ENCODE measurements at places on chromosomes 2 and 18. TPM values are rescaled to one million over a fixed set of nuclear protein-coding genes. Genes with fewer than 3 reads are reported as not detected.

DNA sequence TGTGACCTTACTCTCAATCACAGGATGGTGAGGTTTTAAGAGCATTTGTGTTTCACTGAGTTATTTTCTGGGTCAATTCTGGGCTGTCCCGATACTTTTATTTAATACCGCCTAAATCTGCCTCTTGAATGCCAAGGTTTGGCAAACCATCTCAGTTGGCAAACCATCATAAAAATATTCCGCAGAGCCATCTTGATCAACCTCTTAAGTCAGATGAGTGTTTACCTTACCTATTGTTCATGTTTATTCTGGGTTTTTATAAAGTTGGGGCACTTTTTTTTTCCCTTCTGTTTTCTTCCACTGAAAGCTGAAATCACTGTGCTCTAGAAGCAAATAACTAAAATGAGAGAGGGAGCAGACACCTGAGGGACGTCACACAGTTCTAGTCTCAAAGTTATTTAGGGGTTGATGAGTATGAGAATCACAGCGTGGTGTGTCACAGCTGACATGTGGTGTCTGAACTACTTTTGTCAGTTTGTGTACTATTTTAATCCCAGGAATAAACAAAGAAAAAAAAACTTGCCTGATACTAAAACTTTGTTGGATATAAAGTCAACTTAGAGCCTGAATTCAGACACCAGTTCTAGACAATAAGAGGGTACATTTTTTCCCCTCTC, 48.6 kb downstream of the ETAA1 start:
- H3K36me3 ChIP-seq = no peaks in the 10 kb centered on the region
- no peak overlapping the region for H3K4me3 ChIP-seq
- DNase-seq = no peak
- H3K4me1 ChIP-seq = no peaks in the 10 kb centered on the region

DNA sequence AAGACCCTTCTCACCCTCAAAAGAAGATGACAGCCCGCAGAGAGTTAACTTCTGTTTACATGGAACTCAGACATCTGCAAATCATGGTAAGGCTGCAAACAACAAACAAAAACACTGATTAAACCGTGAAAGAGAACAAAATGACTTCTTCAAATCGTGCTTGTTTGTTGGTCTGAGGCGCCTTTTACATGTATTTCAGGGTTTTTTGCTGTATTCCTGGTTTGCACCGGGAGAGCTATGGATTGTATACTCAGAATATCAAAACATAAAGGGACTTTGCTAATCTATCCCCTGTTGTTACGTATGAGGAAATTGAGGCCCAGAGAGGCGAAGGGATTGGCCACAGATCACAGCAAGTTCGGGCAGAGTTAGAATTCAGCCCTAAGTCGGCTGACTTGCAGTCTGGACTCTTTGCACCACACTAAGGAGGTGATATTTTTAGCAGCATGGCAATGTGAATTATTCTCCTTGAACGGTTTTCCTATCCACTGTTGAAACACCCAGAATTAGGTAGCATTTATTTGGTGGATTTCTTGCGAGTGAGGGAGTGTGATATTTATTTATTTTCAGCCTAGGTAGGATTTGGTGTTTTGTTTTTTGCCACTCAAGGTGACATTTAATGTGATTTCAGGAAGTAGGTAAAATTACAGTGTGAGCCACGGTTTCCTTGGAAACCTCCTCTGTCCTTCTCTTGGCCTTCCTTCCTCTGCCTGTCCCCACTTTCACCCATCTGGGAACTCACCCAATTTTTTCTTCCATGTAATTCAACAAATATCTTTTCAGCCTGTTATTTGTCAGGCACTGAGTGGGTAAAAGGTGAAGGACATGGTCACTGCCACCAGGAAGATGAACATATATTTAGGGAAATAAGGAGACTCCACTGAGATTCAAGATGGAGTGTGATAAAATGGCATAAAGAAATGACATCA, 980 bp upstream of the PDE6D start:
- peaks cover 66% of the 10 kb centered on the region for H3K4me1 ChIP-seq
- no peaks in the 10 kb centered on the region for H3K27me3 ChIP-seq
- peaks cover 14% of the 10 kb centered on the region for H3K36me3 ChIP-seq
- peak overlapping the region; percentile 91 for H3K27ac ChIP-seq

- no peak overlapping the region for H3K4me3 ChIP-seq
- peaks cover 10% of the 10 kb centered on the region for H3K4me1 ChIP-seq
- no peaks in the 10 kb centered on the region for H3K36me3 ChIP-seq
- no peak overlapping the region for H3K27ac ChIP-seq
Observed at GRCh38 chr2:10884574-10884975, 27.2 kb upstream of the KCNF1 start.

GRCh38 chr2:37501113-37501512, 156.7 kb downstream of the QPCT start:
- peaks cover 18% of the 10 kb centered on the region for H3K27me3 ChIP-seq
- H3K36me3 ChIP-seq = peaks cover 2% of the 10 kb centered on the region
- DNase-seq = no peak

GRCh38 chr2:71462641-71463341, 9.4 kb downstream of the DYSF start:
- H3K4me3 ChIP-seq = no peak overlapping the region
- DNase-seq = no peak
- no peaks in the 10 kb centered on the region for H3K36me3 ChIP-seq
- peaks cover 12% of the 10 kb centered on the region for H3K27me3 ChIP-seq
- no peak overlapping the region for H3K27ac ChIP-seq
- H3K4me1 ChIP-seq = peaks cover 6% of the 10 kb centered on the region

GRCh38 chr2:199814101-199814816, 36.7 kb downstream of the FTCDNL1 start:
- H3K36me3 ChIP-seq = no peaks in the 10 kb centered on the region
- H3K4me3 ChIP-seq = no peak overlapping the region
- H3K4me1 ChIP-seq = peaks cover 3% of the 10 kb centered on the region

DNA sequence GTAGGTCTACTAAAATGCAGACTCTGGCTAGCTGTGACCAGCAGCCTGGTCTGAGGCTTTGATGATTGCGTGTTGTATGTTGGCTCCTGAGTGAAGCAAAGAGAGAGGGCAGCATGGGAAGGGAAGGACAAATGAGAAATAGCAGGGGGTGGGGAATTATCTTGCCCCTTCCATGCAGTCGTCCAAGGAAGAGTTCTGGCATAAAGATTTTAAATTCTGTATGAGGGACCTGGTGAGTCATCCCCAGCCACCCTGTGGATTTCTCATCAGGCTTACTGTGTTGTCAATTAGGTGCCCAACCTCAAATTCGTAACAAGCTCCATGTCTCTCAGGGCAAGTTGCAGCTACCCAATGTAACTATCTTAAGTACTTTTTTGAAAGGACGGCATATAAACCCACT, 72.1 kb upstream of the NOSTRIN start:
- H3K27ac ChIP-seq = no peak overlapping the region
- H3K4me3 ChIP-seq = no peak overlapping the region
- H3K27me3 ChIP-seq = no peaks in the 10 kb centered on the region
- DNase-seq = no peak
- H3K4me1 ChIP-seq = no peaks in the 10 kb centered on the region

DNA sequence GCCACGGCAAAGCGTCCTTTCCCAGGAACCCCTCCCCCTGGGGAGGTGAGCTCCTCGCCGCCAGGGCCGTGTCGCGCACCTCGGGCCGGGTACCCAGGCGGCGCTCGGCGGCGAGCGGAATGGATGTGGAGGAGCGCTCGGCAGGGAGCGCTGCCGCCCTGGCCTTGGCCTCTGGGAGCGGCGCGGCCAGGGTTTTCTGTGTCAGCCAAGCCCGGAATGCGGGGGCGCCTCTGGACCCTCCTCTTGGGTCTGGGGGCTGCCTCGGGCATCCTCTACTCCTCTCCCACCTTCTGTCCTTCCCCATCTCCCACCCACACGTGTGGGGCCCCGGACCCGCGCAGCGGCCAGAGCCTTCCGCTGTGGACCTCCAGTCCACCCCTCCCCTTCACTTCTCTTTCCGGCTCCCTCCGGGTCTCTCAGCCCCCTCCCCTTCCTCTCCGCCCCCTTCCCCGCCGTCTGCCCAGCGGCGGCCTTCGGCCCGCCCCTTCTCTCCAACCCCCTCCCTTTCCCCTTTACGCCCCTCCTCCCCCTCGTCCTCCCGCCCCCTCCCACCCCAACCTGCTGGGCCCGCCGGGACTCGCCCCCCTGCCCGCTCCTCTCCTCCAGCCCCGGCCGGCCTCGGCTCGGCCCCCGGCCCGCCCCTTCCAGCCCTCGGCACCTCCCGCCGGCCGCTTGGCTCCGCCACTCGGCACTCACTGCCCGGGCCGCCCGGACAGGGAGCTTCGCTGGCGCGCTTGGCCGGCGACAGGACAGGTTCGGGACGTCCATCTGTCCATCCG, at the start of gene MERTK:
Gene MERTK (plus strand): TSS at position 684 of the 779 bp plus-strand sequence. CDS start 129 bp downstream, outside the sequence.
- H3K27ac ChIP-seq = no peak within 1 kb of the TSS
- DNase-seq = peak; percentile 40
- peak within 1 kb of the TSS; percentile 69 for H3K4me3 ChIP-seq
- H3K27me3 ChIP-seq = peaks cover 41% of the 10 kb centered on the region
- H3K36me3 ChIP-seq = no peaks in the 10 kb centered on the region

GRCh38 chr2:62568983-62569837, 63.2 kb upstream of the TMEM17 start:
- peaks cover 29% of the 10 kb centered on the region for H3K27me3 ChIP-seq
- no peaks in the 10 kb centered on the region for H3K36me3 ChIP-seq
- no peak overlapping the region for H3K27ac ChIP-seq
- no peak for DNase-seq

DNA sequence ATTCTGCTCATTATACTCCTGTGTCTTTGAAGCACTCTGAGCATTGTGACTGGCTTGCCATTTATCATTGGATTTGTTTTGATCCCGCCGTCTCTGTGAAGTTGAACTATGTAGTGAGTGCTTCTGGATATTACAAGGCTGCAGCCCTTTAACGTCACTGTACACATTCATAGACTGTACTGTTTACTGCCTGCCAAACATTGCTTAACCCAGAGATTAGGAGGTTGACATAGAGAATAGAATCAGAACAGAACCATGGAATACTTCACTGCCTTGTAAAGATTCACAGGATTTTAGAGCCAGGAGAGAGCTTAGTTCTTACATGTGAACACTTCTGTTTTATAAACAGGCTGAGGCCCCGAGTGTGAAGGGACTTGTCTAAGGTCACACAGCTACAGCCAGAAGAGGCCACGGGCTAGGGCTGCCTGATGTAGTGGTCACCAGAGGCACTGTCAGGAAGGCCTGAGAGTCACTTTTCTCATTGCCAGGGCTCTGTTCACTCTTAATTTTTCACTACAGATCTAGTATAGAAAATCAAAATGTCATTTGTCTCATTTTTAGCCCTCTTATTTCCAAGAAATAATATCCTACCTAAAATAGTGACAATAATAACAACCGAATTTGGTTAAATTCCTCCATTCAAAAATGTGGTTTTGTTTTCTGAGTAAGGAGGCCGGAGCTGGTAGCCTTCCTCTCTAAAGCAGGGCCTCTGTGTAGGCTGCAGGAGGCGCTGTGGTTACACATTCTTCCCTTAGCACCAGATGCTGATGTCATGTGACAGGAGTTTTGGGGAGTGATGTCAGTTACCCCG, 87.9 kb downstream of the UGGT1 start:
- peak; percentile 73 for DNase-seq
- no peaks in the 10 kb centered on the region for H3K27me3 ChIP-seq
- H3K4me3 ChIP-seq = no peak overlapping the region
- peak overlapping the region; percentile 19 for H3K27ac ChIP-seq

The DNAJC5G gene
- total RNA-seq = not detected

The SRD5A2 gene
- total RNA-seq = not detected

The CGREF1 gene
- total RNA-seq = 1.3 TPM

The COL5A2 gene
- total RNA-seq = 0.72 TPM

The IL1RN gene
- total RNA-seq = 0.37 TPM

The CLIP4 gene
- 23.8 TPM for total RNA-seq

The AAK1 gene
- 119 TPM for total RNA-seq

The WDPCP gene
- 6.3 TPM for total RNA-seq
